ENCODE measurements at places on chromosomes 4 and X.

GRCh38 chrX:117985241-117985640, 131.4 kb downstream of the KLHL13 start:
- no peak for ATAC-seq

DNA sequence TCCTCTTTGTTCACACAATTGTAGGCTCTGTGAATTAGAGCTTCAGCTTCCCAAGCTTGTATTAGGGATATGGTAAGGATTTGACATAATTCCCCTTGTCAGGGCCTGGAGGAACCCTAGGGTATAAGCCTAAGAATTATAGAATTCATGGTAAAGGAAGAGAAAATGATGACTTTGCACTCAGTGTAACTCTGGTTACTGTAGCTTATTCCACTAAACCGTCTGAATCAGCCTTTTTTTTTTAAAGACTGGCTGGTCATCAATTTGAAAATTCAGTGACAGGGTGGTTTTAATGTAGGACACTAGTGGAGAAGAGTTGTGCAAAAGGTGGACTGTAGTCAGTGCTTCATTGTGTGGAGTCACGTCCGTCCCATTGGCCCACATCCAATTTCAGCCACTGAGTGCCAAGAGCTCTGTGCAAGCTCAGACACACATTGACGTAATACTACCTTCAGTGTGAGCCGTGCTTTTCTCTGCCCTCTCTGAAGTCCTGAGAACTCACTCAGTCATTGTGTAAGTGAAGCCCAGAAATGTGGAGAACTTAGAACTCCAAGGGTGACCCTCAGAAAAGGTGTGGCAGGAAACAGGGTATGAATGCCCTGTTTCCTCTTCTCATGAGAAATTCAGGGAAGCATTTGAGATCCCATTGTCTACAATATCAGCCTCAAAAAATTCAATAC, 449.8 kb downstream of the C4orf33 start:
- no peak for ATAC-seq

- ATAC-seq: peak; percentile 5
Measured at GRCh38 chr4:87967193-87967592, 8.3 kb upstream of the SPP1 start.

- no peak for ATAC-seq
Measured at GRCh38 chrX:107323786-107324492, 117.5 kb downstream of the DNAAF6 start.

GRCh38 chrX:153953342-153953830, 8.9 kb upstream of the RENBP start:
- ATAC-seq: peak; percentile 72

- ATAC-seq: peak; percentile 80
Measured at GRCh38 chrX:40169193-40170101, 71.7 kb upstream of the BCOR start.

- no peak for ATAC-seq
Measured at GRCh38 chr4:110224812-110225211, 26.4 kb upstream of the ELOVL6 start.

DNA sequence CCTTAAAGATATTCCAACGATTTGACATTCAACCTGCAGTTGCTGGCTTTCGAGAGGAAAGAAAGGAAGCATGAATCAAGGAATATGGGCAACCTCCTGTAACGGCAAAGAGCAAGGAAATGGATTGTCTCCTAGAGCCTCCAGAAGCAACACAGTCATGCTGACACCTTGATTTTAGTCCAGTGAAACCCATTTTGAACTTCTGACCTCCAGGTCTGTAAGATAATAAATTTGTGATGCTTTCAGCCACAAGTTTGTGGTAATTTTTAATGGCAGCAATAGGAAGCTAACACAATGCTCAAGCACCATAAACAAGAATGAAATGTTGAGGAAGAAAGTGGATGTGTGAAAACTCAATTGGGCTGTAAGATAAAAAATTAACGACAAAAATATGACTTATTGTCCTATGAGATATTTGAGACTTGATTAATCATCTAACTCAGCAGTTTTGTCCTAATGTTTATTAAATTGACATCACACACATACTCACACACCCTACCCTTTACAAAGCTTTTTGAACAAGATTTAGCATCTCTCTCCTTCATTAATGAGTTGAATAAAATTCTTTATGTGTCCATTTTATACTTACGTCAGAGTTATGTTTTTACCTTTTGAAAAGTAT, 857.2 kb upstream of the INTU start:
- ATAC-seq: no peak

- no peak for ATAC-seq
Measured at GRCh38 chr4:184024637-184025036, 119.5 kb downstream of the STOX2 start.

DNA sequence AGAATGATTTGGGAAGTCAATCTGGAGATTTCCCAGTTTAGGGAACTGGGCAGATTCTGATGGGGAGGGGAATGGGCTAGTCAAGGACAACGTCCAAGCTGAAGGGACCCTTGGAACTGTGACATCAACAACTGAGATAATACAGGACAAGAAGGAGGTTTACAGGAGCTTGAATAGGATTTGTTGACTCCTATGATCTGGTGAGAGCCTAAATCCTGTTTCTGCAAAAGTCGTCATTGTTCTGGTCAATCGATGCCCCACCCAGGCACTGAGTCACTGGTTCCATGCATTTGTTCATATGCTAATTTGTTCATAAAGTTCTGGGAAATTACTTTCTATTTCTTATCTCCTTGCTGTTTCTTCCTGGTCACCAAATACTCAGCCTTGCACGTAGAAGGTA, 15.3 kb upstream of the PDGFRA start:
- no peak for ATAC-seq

GRCh38 chr4:44845309-44845708, 119.0 kb upstream of the GNPDA2 start:
- ATAC-seq: no peak

- no peak for ATAC-seq
Measured at GRCh38 chrX:44344687-44345086, 1.2 kb upstream of the EFHC2 start.

- ATAC-seq: no peak
Measured at GRCh38 chrX:133444952-133445831, 29.9 kb upstream of the GPC4 start.

DNA sequence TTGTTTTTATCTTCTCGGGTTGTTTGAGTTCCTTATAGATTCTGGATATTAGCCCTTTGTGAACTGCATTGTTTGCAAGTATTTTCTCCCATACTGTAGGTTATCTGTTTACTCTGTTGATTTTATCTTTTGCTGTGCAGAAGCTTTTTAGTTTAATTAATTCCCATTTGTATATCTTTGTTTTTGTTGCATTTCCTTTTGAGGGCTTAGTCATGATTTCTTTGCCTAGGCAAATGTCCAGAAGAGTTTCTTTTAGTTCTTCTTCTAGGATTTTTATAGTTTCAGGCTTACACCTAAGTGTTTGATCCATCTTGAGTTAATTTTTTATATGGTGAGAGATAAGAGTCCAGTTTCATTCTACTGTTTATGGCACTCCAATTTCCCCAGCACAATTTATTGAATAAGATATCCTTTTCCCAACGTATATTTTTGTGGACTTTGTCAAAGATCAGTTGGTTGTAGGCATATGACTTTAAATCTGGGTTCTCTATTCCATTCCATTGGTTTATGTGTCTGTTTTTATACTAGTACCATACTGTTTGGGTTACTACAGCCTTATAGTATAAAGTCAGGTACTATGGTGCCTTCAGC, 54.3 kb downstream of the EGF start:
- ATAC-seq: no peak

DNA sequence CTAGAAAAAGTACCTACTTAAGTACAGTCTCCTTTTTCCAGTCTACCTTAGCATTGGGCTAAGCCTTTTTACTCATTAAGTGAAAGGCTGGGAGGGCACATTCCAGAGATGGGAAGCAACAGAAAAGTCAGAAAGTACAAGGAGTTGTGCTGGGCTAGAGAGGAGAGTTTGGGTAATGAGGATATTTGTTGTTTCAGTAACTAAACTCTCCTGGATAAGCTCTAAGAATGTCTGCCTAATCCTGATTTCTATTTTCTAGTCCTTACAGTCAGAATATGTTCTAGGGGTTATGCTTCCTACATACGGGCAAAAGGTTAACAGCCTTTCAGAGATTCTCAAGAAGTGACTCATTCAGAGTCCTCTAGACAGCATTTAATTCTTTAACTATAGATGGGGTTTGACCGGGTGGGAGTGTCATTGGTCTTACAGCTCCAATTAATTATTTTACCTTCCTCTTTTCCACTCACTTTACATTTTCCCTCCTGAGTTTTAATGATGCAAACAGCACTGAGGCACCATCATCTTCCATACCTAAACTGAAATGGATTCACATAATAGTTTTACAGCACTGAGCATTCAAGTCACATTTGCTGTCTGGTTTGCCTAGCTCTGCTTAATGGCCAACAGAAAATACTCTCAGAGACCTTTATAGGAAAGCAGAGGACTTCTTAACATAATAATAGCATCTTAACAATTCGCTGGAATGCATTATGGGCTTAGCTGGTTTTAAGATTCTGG, 42.9 kb downstream of the USP26 start:
- ATAC-seq: no peak

DNA sequence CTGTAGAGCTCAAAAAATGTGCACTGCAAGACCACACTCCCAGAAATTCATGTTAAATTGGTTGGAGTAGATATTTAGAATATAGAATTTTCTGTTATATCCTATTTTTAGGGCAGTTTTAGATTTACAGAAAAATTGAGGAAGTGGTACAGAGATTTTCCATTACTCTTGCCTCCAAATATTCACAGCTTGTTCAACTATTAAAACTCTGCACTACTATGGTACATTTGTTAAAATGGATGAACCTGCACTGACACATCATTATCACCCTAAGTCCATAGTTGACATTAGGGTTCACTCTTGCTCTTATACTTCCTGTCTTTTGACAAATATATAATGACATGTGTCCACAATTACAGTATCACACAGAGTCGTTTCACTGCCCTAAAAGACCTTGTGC, 1724.5 kb downstream of the C4orf33 start:
- ATAC-seq: no peak

GRCh38 chr4:120403296-120403695, 336.6 kb upstream of the MAD2L1 start:
- ATAC-seq: no peak

DNA sequence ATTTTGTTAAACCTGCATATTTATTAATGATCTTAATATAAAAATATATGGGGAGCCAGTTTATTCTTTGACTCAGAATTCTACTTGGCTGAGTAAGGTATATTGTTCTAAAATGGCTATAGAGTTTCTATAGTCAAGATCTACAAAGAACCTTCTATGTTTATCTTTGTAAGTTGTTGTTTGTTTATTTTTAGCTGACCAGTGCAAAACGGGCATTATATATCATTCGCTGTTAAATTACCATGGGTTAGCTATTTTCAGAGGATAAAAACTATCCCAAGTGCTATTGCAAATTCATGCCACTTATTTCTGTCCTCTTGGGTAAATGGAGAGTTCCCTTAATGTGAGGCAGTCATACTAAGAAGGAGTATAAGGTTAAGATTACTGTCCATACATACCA, 5.3 kb upstream of the SPOCK3 start:
- ATAC-seq: no peak

DNA sequence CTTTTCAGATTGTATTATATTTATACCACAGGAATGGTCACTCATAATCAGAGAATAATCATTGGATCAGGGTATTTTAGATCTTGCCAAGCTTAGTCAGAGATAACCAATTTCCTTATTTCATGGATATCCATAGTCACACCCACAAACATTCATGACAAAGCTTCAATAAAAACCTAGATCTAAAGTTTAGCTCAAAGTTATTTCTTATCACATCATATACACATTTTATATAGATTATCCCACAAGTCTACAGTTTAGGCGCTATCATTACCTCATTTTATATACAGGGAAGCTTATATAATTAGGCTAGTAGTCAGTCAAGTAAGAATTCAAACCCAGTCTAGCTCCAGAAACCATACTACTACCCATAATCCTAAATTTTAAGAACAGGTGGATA, 82.3 kb downstream of the SLC10A7 start:
- no peak for ATAC-seq

DNA sequence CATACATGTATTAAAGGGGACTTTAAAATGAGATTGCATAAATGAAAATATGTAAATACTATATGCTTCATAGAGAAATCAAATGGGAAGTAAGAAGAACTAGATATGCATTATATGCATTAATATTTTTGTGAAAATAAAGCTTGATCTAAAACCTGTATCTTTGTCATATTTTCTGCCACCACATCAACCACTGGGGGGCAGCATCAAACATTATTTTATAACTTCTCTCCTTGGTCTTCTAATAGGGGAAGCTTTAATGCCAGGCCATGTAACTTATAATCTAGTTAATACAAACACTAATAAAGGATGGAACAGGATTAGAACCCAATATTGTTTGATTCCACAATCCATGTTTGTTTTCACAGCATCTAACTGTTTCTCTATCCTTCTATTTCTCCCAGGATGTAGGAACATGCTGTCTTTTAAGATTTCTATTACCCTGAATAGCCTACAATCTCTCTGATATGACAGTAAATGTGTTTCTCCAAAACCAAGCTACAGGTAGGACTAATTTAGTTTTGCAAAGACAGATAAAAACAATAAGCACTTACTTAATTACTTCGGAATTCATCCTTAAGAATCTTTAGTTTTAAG, 10.0 kb downstream of the QRFPR start:
- ATAC-seq: no peak

- ATAC-seq: no peak
Measured at GRCh38 chr4:38873290-38873944, 5.8 kb downstream of the FAM114A1 start.

- no peak for ATAC-seq
Measured at GRCh38 chrX:110284159-110284558, 33.7 kb downstream of the AMMECR1 start.

DNA sequence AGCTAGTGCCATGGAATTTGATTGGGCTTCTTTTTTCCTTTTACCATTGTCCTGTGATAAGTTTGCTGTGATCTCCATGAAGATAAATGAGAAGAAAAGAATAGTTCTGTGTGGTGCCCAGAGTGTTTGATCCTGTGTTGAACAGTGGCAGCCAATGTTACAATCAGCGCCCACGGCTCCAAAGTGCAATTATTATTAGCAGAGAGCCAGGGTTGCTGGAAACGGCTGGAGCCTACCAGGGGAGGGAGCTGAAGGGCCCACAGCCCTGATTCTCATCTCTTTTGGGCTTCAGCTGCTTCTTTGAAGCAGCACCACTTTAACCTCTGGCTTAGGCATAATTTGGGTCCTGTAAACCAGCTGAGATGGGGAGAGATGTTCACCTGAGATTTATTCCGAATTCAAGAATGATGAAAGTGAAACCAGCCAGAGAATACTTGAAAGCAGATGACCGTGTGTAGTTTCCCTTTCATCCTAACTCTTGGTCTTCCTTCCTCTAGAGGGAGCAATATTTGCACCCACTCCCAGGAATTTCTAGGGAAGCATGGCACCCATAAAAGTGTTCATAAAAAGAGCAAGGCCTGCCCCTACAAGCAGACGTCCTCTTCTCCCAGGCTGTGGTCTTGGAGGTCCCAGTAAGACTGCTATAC, 298.3 kb downstream of the EVC2 start:
- no peak for ATAC-seq
